ENCODE measurements at places on chromosomes 2 and 18. TPM values are rescaled to one million over a fixed set of nuclear protein-coding genes. Genes with fewer than 3 reads are reported as not detected.

TNFRSF11A gene
- total RNA-seq = 0.22 TPM

CYP26B1 gene
- 0.32 TPM for total RNA-seq

B3GNT7 gene
- under 0.01 TPM for total RNA-seq

TRIB2 gene
- 46.9 TPM for total RNA-seq

EMILIN2 gene
- 30.2 TPM for total RNA-seq

LYG2 gene
- total RNA-seq = not detected

- DNase-seq = peak; percentile 2
Observed at GRCh38 chr18:40160361-40160760, 1794.7 kb upstream of the PIK3C3 start.

GRCh38 chr18:44938720-44939665 lies 258.3 kb downstream of the SETBP1 start:
- no peak for DNase-seq

- DNase-seq = no peak
Observed at GRCh38 chr18:49486134-49486533, 900 bp downstream of the C18orf32 start.

DNA sequence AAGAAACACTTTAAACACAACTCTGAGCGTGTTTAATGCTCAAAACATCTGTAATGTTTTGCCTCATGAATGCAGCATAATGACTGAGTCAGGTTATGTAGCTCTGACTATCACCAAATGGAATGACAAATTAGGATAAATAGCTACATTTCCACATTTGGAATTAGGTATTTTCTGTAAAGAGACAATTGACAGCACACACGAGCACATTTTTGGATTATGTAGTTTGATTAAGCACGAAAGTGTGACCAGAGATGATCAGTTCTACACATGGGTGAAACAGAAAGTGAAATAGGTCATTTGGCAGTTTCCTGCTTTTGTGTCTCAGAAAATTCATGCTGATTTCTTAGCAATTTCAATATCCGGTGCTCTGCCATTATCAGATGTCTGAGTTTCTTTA lies 29.0 kb downstream of the LPIN1 start:
- DNase-seq = peak; percentile 78

GRCh38 chr2:83055376-83056010 lies 1403.6 kb downstream of the SUCLG1 start:
- DNase-seq = peak; percentile 70

DNA sequence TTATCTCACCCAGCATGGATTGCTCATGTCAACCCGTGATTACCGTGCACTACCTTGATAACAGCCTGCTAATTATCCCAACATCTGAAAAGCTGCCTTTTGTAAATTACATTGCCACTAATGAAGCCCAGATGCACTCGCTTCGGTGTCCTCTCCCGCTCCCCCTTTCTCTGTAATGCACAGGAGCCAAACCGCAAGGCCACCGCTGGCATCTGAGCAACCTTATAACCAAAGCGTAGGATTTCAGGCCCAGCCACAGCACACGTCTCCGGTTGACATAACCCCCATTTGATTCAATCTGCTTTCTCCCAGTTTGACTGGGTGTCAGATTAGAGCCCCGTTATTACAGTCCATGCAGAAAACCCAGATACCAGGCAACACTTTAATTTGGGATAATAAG lies 341.2 kb downstream of the ALK start:
- peak; percentile 35 for DNase-seq

Measured in GM23248 (cell line).